ENCODE measurements at places on chromosomes 7 and 10.

DNA sequence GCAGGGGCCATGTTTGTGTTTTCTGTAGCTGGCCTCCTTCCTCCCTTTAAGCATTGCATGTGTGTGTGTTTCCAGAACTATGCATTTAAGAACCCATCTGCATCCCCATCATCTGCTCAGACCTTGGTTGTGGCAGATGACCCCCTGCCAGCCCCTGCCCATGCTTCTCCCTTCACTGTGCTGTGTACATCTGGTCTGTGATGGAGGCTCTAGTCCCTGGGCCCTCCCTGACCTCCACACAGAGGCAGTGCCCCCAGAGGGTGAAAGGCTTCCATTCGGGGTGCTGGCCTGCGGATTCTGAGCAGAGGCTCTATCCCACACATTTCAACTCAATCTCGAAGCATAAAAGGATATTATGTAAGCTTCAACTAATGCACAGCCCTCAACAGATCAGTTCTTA, 89.4 kb downstream of the TACC2 start:
- no peak for DNase-seq

GRCh38 chr10:4556527-4556926, 269.5 kb upstream of the AKR1E2 start:
- DNase-seq: no peak

GRCh38 chr10:13271552-13272163, 28.2 kb downstream of the PHYH start:
- no peak for DNase-seq

GRCh38 chr10:131833013-131833412, 67.8 kb upstream of the PPP2R2D start:
- no peak for DNase-seq

- DNase-seq: no peak
Measured at GRCh38 chr10:113410618-113411017, 142.2 kb upstream of the HABP2 start.

DNA sequence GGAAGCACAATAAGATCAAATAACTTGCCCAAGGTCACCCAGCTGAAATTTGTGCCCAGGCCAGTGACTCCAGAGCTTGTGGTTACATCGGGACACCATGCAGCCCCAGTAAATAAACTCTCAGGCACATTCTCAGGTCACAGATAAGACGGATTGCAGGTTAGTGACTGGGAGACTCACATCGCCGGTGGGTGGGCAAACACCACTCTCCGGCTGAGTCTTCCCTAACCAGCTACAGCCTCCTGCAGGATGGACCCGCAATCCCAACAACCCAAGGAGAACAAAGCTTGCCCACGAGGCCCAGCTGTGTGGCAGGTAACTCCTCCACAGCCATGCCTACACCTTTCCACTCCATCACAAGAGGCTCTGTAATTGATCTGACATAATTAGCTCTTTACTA, 81.7 kb upstream of the EFCAB10 start:
- no peak for DNase-seq

DNA sequence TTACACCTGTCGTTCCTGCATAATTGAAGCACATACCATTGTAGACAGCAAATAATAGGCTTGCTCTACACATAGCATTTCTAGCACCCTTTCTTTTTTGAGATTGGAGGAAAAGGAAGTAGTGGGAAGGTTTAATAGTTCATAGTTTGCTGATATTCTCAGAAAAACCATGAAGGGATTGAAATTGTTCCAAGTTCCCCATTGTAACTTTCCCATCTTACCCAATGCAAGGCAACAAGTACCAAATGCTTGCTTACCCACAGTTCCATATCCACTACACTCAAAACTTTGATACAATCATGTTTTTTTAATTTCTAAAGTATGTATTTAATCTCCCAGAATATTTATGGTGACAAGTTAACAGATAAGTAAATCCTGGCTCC, 13.8 kb downstream of the CYP3A5 start:
- DNase-seq: no peak

DNA sequence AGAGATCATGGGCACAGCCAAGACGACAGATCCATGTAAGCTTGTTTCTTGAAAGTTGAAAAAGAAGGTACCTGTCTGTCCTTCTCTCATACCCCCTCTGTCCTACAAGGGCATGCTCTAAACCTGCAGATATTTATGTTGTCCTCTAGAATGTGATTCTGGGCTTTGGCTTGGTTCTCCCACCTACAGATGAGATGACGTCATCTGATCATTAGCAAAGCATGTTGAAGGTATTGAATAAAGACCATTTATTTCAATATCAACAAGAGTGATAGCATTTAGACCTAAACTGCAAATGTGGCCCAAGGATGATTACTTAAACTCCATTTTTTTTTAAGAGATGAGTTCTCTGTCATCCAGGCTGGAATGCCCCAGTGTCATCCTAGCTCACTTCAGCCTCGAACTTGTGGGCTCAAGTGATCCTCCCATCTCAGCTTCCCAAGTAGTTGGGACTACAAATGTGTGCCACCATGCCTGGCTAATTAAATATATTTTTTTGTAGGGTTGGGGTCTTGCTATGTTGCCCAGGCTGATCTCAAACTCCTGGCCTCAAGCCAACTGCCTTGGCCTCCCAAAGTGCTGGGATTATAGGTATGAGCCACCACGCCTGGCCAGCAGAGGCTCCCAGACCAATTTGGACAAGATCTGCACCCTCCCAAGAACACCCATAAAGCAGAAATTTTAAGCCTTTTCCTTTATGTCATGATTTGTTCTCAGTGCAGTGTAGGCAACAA, 184.2 kb downstream of the PRPF18 start:
- no peak for DNase-seq

- DNase-seq: no peak
Measured at GRCh38 chr10:78960316-78960800, 108.4 kb upstream of the ZMIZ1 start.

GRCh38 chr10:107807836-107808235, 643.3 kb upstream of the SORCS1 start:
- DNase-seq: no peak
